GM12878 (cell line): ENCODE measurements at places on chromosomes 16 and 17. TPM values are rescaled to one million over a fixed set of nuclear protein-coding genes. Genes with fewer than 3 reads are reported as not detected.

NOTUM gene
- 0.13 and 0.19 TPM in 2 replicates for total RNA-seq

PRR14 gene
- 58.5 and 66.8 TPM in 2 replicates for total RNA-seq

EMC8 gene
- total RNA-seq = 34.4 and 40.1 TPM in 2 replicates

AKTIP gene
- total RNA-seq = 11.8 and 13.1 TPM in 2 replicates

ZNF747 gene
- total RNA-seq = 10.7 and 12.0 TPM in 2 replicates
